Activated T-helper 1 cell treated with Interleukin-2 at 50 U/mL for 16 hours (primary cell): ENCODE measurements at places on chromosomes 3 and 15.

DNA sequence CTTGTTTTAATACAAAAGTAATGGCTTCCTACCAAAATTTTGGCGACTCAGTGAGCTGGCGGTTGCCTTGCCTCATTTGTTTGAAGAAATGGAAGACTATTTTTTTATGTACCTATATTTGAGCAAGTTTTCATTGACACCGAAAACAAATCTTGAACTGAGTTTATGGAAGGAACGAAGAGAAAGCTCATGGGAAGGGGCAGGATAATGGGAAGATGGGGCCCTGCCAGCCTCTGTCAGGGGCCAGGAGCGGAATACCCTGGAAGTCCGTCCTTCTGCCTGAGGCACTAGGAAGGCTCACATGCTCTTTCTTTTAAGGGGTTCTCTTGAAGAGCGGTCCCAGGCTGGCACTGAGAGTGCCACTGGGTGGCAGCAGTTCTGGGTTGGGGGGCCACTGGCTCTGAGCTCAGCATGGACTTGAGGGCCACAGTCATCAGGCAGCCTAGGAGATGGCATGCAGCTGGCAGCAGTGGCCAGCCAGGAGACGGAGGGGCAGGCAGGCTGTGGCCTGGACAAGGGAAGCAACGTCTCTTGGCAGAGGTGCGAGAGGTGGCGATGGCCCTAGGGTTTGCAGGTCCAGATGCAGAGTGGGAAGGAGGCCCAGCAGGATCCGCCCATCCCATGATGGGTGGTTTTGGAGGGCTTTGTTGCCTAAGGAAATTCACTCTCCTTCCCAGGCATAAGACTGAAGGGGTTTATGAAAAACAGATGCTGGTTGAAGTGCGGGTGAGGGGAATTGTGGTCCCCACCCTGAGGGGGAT is 41.6 kb downstream of the ISG20 start:
- DNase-seq: no peak

GRCh38 chr3:11168881-11169805 is 14.8 kb downstream of the HRH1 start:
- DNase-seq: no peak

DNA sequence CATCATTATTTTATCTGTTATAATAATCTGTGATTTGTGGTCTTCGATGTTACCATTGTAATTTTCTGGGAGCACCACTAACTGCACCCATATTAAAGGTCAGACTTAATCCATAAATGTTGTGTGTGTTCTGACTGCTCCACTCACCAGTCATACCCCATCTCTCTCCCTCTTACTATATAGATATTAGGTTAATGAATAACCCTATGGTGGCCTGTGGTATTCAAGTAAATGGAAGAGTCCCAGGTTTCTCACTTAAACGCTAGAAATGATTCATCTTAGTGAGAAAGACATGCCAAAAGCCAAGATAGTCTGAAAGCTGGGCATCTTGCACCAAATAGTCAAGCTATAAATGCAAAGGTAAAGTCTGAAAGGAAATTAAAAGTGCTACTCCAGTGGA is 1358.5 kb downstream of the ROBO2 start:
- DNase-seq: no peak

DNA sequence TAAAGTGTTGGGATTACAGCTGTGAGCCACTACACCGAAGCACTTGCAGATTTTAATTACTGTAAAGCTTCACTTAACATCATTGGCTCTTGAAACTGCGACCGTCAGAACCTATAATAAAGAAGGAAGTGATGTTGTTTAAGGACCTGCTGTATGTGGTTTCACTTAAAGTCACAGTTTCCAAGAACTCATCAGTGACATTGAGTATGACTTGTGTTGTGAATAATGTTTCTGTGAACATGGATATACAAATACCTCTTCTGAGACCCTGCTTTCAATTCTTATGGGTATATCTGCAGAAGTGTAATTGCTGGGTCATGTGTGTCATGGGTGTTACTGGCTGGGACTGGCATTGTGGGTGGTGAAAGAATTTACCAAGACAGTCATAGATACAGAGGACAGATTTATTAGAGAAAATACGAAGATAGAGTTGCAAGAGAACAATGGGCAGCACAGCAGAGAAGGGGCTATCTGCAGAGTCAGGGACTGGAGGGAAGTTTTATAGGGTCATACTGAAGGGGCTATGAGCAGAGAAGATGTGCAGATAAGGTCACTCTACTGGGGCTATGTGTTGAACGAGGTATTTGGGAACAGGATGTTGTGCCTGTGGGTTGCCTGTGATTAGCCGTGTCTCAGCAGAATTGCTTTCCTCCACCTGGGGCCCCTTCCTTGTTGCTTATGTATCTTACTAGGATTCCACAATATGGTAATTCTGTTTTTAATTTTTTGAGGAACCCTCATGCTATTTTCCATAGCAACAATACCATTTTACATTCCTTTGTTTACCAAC is 4.5 kb downstream of the NDUFB5 start:
- DNase-seq: no peak

GRCh38 chr3:52682016-52682415 is 3.7 kb downstream of the PBRM1 start:
- DNase-seq: no peak

DNA sequence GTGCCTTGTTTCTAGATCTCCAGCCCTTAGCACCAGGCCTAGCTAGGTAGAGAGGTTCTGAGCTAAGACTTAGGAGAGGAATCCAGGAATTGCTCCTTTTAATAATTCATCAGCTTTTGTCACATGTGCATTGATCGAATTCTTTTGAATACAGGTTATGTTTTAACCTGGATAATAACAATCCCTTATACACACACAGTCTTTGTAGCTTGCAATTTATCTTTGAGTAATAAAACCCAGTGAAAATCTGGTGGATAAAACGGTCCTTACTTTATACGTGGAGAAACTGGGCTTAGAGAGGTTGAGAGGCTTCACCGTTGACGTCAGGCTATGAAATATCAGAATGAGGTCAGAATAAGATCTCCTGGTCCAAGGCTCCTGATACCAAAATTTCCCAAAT is 7.2 kb upstream of the SCN10A start:
- no peak for DNase-seq

DNA sequence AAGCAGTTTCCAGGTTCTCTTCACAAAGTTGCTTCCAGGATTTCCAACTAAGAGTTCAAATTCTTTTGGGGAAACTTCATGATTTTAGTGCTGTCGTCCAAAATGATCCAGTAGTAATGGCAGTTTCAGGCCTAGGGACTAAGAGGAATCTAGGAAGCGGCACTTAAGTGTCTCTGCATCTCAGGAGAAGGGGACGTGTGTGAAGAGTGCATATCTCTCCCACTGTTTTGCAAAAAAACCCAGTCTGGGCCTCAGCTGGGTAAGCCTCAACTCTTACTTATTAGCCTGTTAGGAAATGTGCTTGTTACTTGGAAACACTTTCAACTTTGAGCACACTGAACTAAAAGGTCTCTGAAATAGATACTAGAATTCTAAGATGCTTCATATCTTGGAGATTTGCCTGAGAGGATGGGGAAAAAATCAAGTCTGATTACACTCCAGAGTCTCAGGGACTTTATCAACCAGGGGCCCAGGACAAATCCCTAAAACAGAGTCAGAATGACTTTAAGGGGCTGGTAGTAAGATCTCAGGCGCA is 81.8 kb downstream of the WDR76 start:
- DNase-seq: no peak

GRCh38 chr3:112136959-112137693 is 4.1 kb upstream of the GCSAM start:
- DNase-seq: no peak

DNA sequence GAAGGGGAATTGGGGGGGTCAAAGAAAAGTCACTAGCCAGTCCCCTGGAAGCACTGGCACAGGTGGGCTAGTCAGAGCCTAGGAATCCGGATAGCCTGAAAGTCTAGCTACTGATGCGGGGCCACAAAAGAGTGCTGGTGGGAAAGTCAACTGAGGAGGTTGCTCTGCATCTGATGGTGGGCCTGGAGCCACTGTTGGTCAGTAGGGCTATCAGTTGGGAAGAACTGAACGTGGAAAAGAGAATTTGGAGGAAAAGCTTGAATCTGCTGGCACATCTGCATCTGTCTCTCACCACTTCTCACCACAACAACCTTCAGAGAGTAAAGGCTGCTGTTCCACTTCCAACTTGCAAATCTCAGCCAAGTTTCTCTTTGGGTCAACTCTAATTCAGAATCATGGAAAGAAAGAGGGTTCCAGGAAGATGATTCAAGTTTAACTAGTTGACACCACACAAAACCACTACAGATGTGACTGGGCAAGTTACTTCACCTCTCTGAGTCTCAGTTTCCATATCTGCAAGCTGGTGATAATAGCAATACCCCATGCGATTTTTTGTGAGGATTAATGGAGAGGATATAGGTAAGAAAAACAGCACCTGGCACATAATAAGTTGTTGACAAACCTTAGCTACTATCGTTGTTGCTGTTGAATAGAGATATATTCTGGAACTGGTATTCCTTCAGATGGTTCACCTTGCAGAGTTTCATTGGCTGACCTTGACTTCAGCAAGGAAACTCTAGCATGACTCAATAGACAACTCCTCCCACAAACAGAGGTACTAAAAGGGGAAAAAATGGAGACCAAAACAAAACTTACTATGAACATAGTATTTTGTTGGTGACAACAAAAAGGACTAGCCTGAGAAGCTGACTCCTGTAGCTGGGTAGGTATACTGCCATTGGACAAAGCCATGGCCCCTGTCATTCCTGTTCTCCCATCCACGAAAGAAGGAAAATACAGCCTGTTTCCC is 280.2 kb upstream of the STT3B start:
- DNase-seq: no peak

- DNase-seq: no peak
Measured at GRCh38 chr3:16253601-16254000, 11.1 kb downstream of the DPH3 start.

DNA sequence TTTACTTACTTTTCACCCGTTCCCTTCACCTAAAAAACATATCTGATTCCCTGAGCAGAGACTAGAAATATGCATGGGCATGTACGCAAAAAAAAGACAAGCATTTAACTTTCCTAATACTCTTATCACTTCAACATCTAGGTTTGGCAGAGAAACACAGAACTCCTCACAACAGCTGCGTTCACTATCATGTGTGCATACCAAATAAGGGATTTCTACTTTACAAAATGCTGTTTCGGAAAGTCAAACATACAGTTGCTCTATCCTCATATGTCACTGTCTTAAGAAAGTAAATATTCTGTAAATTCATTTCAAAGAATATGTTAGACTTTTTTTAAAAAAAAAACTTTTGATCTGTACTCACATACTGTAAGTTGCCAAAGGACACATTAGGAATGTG is 65.1 kb upstream of the CBLB start:
- DNase-seq: no peak

- DNase-seq: no peak
Measured at GRCh38 chr3:125061646-125062045, 5.8 kb upstream of the HEG1 start.

DNA sequence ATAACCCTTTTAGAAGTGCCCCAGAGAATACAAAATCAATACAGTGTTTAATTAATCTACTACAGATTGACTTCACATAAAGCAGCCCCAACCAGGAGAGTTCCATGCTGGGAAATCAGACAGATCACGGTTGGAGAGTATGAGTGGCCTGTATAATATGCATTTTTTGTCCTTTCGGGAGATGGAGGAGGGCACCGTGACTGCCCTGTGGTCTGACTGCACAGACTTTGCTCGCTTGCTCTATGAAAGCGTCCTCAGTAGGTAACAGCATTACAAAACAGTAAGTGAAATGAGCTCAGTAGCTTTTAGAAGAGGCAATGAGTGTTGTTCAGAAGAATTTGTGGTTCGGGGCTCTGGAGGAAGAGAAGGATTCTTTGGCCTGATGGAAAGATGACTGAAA is 34.2 kb upstream of the SKIL start:
- no peak for DNase-seq

GRCh38 chr3:78268716-78269668 is 1229.1 kb downstream of the ROBO2 start:
- DNase-seq: no peak

- DNase-seq: no peak
Measured at GRCh38 chr15:38899300-38899699, 334.7 kb upstream of the RASGRP1 start.
